ENCODE measurements at places on chromosomes 12 and 14.

DNA sequence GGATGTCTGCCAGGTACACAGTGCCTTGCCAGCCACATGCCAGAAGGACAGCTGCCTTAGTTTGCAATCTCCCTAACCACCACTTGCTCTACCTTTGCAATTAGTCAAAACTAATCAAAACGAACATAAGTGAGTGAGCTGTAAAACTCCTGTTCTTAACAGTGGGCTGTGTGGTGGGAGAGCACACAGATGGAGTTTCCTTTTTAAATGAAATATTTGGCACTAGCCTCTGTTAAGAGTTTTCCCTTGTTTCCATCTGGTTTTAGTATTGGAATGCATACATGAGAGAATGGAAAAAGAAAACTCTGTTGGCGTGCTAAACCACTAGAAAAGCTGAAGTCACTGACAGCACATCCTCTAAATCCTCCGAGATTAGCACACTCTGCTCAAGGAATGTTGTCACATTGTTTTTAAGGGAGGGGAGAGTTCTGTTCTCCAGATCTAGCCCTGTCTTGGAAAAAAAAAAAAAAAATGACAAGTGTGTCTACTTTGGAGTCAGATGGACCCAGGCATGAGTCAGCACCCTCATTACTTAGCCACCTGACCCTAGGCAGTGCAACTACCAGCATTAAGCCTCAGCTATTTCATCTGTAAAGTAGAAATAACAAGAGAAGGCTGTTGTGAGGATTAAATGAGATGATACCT, 83.9 kb downstream of the STXBP6 start:
- no peak for DNase-seq

GRCh38 chr14:101681795-101682194, 79.7 kb upstream of the PPP2R5C start:
- DNase-seq: no peak

- DNase-seq: no peak
Measured at GRCh38 chr12:67925077-67925476, 64.2 kb upstream of the IFNG-AS1 start.

- DNase-seq: peak; percentile 18
Measured at GRCh38 chr12:116880817-116881324, 370 bp downstream of the HRK start.

DNA sequence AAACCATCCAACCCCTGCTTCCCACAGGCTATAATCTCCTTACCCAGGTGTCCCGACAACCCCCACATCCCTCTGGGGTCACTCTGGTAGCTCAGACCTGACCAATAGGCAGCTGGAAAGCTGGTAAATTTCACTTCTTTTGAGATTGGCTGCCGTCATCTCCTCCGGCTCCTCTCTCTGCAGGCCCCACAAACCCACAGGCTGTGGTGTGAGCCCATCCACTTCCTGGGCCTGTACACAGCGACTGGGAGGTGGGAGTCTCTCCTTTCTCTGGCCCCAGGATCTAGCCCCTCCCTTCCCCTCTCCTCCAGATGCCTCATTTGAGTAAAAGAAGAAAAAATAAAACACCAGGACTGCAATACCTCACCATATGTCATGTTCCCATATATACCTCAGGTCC, 709 bp downstream of the INHBC start:
- no peak for DNase-seq

DNA sequence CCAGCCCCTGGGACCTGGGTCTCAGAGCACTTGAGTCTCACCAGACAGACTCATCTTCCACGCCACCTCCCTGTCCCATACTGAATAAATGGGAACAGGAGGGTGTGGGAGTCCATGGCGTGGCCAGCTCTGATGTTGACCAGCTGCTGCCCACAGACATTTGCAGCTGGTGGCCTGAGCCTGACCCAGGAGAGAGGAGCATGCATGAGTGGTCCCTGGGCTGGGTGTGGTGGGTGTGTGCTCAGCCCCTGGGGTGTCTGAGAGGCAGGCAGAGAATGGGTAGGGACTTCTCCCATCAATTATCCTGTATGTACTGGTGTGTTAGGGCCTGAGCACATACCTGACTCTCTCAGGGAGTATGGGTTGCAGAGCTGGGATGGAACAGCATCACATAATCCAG, 49.3 kb downstream of the SLC24A4 start:
- DNase-seq: no peak

DNA sequence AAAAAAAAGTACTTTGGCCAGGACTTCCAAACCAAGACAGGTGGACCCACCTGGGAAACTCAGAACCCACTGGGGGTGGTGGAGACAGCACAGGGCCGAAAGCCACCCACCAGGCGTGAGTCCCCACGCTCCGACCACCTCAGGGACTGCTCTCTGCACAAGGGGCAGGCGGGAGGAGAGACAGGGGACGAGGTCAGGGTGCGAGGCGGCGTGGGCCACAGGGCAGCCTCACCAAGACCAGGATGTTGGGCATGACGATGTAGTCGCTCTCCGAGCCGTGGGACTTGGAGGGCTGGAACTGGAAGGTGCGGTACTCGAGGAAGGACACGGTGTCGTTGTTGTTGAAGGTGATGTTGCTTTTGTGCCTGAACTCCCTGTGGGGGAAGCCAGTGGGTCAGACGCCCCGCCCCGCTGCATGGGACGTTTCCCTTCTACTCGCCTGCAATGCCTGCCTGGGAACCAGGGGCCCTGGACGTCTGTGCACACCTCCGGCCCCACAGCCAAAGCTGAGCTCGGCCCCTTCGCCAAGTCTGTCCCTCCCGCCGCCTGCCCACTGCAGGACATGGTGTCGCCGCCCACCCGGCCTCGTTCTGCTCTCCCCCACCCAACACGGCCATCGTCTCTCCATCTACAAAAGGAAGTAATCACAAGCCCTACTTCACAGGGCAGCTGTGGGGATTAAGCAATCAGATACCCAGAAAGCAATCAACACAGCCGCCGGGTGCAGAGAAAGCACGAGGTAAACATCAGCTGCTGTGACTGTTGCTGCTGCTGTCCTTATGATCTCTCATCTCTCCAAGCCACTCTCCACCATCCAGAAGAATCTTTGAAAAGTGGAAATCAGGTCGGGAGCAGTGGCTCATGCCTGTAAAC, 48.7 kb downstream of the SCARB1 start:
- DNase-seq: no peak

GRCh38 chr14:68268197-68268596, 448.6 kb downstream of the RAD51B start:
- DNase-seq: no peak

DNA sequence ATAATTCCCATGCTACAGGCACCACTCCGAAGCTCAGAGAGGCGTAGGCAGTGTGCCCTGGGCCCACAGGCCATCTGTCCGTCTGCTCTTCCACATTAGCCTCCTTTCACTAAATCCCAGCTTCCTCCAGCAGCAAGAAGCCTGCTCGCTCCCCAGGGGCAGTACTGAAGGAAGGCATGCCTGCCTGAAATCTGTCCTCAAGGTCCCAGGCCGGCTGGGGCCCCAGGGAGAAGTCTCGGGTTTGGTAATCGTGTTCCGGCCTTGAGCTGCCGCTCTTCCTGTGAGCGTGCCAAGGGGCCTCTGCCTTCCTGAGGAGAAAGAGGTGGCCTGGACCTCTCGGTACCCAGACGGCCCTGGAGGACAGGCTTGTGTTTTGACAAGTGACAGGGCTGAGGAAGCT, 15.2 kb upstream of the DLK1 start:
- no peak for DNase-seq

All from CD4-positive, alpha-beta T cell treated with Interleukin-17A for 4 hours (primary cell).